ENCODE measurements at places on chromosomes 6 and 20.

GRCh38 chr20:49666911-49667310, 46.8 kb downstream of the B4GALT5 start:
- no peak for DNase-seq

DNA sequence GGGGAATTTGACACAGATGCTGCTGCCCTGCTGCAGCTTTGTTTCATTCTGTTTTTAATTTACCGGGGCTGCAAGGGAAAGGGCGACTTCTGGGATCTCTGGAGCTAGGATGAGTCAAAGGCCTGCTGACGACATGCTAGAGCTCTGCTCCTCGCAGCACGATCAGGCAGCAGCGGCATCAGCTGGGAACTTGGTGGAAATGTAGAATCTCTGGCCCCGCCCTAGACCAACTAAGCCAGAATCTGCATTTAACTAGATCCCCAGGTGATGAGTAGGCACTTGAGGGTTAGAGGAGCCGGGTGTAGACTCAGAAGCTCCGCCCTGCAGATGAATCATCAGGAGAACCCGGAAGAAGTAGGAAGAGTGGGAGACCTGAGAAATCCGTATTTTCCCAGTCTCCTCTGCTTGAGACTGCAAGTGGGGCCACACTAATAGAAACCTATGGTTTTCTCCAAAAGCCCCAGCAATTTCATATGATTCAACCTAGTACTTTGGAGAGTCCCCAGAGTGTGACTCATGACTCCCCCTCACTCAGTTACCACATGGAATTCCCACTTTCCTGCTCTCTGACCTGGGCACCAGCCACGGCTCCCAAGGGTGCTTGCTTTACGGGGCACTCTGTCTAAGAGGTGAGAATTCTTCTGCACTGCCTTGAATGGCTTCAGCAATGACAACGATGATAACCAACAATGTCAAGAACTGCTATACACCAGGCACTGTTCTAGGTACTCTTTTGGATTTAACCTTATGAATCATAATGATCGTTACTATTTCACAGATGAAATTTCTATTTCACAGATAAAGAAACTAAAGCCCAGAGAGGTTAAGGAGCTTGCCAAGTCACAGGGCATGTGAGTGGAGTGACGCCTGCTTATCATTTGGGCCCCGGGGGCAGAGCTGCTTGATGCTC, 18.1 kb downstream of the TUBB2B start:
- DNase-seq = peak; percentile 37

DNA sequence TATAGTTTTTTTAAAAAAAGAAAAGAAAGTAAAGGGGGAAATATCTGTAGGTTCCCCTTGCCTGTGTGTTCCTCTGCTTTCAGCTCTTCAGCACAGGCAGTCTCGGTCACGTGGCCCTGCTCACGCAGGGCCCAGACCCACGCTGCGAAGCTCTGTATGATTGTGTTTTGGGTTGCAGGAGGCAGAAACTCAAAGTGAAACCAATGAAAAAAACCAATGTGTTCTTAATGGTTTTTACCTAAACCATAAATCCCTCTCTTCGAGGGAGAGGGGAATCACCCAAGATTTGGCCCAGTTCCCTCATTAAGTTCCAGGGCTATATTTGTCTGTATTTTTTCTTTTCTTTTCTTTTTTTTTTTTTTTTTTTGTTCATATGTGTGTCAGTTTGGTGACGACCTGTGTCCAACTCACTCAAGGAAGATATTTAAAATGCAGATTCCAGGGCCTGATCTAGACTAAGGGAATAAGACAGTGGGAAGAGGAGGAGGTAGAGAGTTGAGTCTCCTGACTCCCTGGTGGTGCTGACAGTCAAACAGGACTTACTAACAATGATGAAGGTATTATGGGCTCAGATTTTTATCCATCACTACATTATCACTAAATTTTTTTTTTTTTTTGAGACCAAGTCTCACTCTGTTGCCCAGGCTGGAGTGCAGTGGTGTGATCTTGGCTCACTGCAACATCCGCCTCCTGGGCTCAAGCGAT, 33.8 kb upstream of the RREB1 start:
- peak; percentile 62 for DNase-seq

DNA sequence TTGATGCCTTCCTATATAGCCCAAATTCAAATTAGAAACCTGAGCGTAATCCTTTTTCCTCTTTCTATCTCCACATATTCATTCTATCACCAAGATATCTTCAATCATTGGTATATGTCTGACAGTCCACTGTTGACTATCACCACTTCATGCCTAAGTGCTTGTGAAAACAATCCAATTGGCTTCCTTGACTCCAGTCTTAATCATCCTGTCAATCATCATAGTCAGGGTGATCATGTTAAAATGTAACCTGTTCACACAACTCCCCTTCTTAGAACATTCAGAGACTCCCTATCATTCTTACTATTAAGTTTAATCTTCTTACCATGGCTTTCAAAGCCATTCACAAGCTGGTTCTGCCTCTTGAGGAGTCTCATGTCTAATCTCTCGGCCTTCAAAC, 616.7 kb downstream of the PHF3 start:
- DNase-seq = no peak

DNA sequence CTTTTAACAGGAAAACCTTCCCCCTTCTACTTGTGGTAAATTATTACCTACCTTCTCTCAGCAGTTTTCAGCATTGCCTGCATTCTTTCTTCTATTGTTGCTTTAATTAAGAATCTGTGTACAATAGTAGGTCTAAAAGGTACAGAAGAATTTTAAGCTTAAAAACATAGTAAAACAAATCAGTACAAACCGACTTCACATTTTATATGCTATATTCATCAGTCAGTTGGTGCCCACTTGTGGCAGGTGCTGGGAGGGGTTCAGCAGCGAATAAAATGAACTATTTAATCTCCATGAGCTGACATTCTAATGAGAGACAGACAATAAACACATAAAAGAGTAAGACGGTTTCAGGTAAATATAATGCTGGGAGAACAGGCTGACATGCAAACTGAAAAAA, 73.4 kb upstream of the FBXO30 start:
- DNase-seq = no peak

DNA sequence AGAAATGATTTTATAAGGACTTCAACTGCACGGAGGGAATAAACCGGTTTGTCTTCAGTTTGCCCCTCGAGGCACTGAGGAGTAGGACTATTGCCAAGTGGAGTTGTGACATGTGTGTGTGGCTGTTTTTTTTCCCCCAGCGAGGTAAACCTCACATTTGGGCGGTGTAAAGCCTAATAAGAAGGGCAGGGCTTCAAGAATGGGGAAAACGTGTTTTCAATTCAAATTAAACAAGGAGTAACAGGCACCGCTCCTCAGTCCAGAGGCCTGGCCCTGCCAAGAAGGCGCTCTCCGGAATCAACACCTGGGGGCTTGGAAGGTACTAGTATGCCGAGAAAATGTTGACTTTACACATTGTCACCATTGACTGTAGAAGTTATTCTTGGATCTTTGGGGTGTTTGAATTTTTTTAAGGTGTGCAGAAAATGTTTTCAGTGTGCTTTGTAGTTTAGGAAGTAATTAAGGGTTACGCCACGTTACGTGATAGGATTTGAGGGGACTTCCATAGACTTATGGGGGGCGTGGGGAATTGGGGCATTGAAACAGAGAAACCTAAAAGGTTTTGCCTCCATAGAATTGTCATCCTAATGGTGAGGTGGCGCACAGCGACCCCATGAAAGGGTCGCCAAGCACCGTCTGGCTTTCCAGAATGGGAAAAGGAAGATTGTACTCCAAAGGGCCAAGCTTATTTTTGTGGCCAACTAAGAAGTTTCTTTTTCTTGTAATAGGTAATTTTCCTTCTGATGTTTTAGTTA, 791 bp downstream of the ADGRG6 start:
- no peak for DNase-seq

GRCh38 chr6:44053106-44053756, 74.0 kb downstream of the MRPL14 start:
- DNase-seq = no peak

GRCh38 chr6:43840490-43841218, 70.6 kb downstream of the VEGFA start:
- DNase-seq = no peak

DNA sequence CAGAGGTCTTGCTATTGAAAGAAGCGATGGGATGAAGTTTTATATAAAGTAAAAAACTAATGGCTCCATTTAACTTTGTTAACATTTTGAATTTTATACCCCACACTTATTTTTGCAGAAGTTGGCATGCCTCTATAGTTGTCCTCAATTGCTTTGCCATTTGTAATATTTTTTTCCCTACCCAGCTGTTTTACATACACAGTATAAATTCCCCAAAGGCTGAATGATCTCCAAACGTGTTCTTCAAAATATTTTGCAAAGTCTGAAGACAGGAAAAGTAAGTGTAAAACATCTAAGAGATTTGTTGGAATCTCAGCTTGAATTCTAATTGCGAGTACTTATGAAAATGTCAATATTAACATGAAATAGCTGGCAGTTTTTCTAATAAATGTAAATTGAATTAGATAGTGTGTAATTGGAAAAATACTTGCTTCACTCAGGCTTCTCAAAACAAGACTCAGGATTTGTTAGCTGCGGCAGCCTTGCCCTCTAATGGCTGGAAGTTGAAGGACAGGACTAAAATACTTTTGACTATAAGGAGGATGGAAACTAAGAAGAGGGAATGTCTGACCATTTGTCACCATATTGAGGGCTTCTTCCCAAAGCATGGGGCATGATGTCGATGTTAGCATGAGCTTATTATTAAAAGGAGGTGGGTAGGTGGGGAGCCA, 226.8 kb downstream of the UST start:
- no peak for DNase-seq

DNA sequence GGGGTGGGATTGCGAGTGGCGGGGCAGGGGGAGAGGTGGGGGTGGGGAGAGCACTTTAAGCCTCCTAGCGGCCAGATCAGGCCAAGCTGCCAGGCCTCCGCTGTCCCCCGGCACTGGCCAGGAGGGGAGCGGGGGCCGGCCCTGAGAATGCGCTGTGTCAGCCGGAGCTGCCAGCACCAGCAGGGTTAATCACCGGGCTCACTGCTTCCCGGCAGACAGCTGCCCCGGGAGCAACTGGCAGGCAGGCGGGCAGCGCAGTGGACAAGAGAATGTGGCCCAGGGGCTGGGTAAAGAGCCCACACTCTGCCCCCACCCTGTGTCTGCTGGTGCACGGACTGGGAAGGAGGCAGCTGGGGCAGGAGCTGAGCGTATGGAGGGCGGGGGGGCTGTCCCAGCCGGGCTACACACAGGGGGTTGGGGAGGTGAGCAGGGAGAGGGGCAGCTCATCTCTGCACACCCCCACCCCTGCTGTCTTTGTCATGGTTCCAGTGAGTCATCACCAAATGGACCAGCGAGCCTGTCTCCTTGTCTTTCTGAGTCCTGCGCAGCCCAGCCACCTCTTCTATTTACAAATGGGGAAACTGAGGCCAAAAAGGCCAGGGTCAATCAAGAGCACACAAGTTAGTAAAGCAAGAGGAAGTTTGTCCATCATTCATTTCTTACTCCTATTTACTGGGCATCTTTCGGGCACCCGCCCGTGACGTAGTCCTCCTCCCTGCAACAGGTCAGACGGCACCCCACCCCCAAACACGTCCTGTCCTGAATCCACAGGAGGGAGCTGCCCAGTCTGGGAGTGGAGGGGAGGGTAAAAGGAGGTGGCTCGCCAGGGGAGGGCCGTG, 2.1 kb upstream of the LAMA5 start:
- DNase-seq = no peak

- DNase-seq = no peak
Observed at GRCh38 chr6:100160930-100161329, 166.9 kb upstream of the MCHR2 start.

DNA sequence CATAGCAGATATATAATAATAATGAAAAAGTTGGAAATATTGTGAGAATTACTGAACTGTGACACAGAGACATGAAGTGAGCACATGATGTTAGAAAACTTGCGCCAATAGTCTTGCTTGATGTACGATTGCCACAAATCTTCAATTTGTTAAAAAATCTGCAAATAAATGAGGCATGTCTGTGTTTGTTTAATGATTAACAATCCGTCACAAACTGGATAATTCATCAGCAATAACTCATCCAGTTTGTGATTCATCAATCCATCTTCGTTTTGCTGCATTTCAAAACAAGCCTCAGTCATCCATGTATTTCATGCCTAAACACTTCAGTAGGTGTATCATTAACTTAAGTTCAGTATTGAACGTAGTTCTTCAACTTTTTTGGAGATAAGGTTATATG, 25.5 kb upstream of the SMIM26 start:
- no peak for DNase-seq

DNA sequence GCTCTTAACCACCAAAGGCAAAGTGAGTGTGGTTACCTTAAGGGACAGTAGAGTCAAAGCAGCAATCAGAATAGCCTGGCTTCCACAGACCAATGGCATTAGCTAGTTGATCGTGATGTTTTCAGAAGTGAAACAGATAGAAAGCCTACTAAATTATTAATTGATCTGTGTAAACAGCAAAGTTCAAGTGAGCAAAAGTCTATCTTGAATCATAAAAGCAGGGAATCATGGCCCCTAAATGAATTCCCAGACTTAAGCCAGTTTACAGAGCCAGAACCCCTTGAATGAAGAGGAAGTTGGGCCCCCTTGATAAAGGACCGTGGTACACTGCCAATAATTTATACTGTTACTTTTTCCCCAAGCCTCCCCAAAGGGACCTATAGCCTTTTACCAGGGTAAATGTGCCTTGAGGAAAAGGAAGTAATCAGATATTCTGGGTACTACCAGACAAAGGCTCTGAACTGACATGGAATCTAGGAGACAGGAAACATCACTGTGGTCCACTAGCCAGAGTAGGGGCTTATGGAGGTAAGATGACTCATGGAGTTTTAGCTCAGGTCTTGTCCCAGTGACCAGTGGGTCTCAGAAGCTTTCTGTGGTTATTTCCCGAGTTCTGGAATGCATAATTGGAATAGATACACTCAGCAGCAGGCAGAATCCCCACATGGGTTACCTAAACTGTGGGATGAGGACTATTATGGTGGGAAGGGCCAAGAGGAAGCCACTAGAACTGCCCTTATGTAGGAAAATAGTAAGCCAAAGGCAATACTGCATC, 317.5 kb downstream of the CD83 start:
- DNase-seq = no peak

DNA sequence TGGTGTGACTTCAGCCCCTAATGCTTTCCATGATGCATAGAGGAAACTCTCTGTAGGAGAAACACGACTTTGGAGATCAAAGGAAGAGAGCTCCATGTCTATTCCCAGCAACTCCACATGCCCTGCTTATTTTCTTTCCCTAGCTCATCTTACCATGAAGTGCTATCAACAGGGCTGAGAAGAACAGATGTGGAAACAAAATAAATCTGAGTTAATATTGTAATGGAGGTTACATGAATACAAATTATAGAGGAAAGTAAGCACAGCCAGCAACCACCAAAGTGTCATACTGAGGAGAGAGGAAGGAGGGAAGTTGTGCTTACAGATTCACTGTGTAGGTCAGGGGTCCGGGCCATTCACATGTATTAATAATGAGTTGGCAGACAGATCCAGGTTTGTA, 157.5 kb downstream of the RFPL4B start:
- no peak for DNase-seq

DNA sequence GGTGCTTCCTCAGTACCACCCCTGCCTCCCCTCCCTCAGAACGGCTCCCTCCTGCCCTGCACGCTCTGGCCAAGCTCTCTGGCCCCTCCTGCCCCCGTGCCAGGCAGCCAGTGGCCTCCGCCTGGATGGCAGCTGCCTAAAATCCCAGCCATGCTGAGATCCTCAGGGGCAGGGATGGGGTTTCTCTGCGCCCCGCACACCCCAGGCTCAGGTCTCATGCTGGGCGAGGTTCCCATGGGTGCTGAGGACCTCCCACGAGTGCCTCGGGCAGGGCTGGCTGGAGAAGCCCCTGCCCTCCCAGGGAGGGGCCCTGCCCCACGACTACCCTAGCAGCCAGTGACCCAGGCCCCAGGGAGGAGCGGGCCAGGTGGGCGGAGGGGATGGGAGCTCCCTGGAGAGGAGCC, 2.7 kb downstream of the PTK6 start:
- DNase-seq = no peak

Measured in stimulated activated CD4-positive, alpha-beta T cell treated with anti-CD3 and anti-CD28 coated beads, Interleukin-15, amount 100 ng/mL, for 48 hours (primary cell).